ENCODE measurements at places on chromosomes 5 and 9.

DNA sequence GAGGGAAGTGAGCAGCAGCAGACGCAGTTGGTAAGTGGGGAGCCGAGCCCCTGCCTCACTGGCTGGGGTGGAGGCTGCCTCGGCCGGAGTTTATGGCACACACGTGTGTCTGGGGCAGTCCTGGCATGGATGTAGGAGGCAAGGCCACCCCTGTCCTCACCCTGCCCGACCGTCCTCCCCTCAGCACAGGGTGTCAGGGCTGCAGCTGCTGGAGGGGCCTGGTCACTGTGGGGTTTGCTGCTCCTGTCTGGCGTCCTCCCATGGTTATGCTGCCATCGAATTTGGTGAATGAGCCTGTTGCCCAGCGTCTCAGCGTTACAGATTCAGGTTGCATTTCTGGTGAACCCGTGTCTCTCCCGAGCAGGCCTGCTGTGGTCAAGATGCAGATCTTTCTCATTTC, 32.4 kb downstream of the CEP72 start:
- no peak for DNase-seq

GRCh38 chr9:98374385-98375051, 119.1 kb upstream of the TBC1D2 start:
- peak; percentile 30 for DNase-seq

DNA sequence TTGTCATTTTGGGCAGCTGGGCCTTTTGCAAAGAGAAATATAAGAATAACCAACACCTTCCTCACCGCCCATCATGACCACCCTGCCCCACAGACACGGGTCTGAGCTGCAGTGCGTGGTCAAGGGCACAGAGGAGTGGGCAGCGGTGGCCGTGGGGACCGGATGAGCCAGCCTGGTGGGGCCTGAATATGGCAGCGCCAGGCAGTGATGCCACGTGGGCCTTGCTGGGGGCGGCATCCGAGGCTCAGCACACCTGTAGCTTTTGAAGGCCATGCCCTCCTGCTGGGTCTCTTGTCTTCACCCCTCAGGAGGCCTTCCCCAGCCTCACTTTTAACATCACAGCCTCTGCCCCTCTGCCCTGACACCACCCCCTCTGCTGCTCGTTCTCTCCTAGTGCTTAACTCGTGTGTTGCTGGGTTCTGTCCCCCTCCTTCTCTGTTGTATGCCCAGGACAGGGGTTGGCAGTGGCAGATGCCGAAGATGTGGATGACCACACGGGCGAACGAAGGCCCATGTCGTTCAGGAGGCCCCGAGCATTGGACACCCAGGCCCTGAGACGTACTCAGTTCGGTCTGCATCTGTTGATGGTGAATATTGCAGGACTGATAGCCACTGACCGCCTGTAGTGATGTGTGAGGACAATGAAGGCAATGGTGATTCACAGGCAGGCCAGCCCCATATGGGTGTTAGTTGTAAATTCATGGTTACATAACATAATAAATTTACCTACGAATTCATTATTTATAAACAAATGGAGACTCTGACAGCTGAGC, 46.0 kb downstream of the AHRR start:
- no peak for DNase-seq

- peak; percentile 69 for DNase-seq
These were observed 28.4 kb upstream of the LRRC19 start for GRCh38 chr9:27033815-27034403.

DNA sequence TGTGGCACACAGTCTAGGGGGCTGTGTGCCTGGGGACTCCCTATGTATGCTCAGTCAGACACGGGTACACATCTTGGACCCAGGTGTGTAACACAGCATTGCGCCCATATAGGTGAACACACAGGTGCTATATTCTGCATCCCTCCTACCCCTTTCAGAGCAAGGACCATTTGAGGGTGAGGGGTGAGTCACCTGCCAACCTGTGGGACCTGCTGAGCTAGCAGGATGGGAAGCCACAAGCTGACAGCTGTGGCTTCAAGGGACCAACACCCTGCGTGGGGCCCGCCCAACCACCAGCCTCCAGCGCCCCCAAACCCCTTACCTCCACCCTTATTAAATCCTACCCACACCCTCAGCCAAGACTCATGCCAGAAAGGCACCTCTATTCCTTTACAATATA, 14.6 kb upstream of the AQP7 start:
- no peak for DNase-seq

DNA sequence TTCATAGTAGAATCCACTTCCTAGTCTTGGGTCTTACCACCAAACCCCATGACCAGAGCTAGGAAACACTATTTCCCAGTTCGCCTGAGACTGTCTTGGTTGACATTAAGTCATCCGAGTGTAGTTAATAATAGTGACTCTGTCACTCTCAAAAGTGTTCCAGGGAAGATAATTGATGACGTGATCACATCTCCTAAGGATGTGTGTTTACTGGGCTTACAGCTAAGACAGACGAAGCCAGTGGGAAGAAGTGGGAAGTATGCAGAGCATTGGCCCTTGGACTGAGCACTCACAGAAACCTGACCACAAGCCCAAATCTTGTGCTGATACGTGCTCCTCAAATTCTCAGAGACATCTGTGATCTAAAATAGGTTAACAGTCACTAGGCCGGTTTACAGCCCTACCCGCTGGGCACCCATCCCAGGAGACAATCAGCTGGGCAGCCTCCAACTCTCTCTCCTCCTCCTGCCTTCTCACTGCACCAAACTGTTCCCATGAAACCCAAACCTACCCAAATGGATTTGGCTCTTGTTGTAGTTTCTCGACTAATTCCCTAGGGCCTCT, 316.6 kb downstream of the TLE1 start:
- DNase-seq: no peak

DNA sequence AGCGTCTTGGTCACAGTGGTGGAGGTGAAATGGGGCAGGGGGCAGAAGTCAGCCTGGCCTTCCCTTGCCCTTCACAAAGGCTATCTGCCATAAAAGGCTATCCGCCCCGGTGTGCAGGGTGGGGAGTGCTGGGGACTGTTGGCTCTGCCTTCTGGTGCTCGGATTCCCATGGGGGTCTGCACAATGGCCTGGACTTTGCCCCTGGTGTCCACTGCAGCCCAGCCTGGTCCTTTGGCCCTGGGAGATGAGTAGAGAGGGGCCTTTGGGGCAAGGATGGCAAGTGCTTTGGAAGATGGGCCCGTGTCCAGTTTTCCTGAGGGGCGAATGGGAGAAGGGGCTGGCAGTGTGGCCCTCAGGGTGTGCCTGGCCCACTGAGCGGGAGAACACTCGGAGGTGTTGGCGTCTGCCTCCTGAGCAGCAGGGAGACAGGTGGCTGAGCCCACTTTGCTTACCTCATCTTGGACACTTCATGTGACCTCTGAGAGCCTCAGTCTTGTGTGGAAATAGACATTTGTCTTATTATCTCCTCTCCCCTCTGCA, 69.9 kb downstream of the HSPA4 start:
- no peak for DNase-seq

- no peak for DNase-seq
These were observed 46.0 kb downstream of the CDO1 start for GRCh38 chr5:115770466-115770865.

- no peak for DNase-seq
These were observed 87.1 kb downstream of the SETX start for GRCh38 chr9:132267660-132268059.

DNA sequence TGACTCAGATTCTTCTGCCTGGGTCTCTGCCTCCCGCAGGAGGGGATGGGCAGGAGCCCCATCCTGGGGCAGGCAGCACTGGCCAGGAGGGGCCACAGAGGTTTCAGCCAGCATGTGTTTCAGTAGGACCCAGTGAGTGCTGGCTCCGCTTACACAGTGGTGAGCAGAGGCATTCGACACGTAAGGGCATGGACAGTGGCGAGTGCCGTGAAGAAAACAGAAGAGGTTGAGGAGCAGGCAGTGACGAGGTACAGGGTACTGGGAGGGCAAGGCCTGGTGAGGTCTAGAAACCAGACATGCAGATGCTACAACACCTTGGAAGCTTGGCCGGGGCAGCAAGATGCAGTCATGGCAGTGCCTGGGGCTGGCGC, 41.5 kb downstream of the CACNA1B start:
- DNase-seq: no peak

DNA sequence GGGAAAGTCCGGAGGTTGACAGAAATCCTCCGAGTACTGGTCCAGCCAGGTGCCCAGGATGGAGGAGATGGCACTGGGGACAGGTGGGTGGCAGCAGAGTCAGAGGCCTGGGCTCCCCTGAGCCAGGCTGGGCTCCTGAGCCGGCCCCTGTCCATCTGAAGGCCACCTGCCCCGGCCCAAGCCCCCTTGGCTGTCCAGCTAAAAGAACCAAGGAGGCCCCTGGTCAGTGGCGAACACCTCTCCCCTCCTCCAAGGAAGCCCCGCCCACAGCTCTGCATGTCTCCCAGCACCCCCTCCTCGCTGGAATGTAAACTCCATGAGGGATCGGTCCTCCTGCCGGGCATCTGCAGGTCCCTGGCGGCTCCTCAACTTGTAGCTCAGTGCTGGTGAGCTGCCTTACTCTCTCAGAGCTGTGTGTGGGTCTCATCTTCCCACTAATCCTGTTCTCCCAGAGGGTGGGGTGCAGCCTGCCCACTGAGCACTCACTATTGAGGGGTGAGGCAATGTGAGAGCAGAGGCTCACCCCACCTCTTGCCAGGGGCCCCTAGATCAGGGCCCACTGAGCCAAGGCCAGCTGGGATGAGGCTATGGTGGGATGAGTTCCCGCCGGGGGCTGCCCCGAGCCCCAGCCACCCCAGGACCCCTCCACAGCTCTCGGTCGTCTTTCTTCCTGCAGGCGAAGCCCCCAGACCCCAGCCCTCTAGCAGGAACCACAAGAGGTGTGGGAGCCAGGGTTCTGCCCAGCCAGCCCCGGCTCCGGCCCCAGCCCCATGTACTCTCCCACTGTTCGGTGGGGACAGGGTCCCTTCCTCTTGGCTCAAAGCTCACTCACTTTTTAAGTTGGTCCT, 12.0 kb downstream of the RALGDS start:
- DNase-seq: no peak

DNA sequence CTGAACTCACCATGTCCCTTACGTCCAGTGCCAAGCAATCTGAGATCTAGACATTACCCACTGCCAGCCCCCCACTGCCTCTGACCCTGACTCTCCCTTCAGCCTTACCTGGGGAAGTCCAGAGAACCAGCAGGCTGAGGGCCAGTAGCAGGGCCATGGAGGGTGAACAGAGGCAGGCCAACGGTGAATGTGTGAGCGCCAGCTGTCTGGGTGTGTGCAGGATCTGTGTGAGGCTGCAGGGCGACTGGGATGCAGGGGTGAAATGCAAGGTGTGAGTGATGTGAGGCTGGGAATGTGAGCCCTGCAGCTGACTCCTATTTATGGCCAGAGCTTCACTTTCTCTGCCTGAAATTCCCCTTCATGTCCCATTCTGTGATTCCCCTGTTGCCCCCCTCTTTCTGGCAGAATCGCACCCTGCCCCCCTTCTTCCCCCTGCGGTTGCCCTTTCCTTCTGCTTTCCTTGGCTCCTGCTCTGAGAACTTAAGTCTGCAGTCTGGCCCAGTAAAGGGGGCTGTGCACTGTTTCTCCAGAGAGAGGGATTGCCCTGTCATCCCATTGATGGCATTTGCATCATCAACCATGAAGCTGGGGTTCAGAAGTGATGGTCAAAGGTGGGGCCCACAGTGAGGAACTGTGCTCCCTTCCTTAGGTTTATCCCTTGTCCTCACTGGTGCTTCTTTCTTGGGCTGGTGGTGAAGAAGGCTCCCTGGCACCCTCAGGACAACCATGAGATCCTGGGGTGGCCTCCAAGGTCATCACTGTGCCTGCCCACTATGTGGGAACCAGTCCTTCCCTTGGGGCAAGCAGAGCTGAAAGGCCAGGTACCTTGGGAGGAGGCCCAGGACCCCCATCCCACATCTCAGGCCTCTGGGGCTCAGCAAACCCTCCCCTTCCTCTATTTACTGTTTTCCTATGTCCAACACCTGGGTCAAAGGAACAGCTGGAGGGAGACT, at the start of gene CCL19:
CCL19 (minus strand) TSS at position 294 of the 953 bp plus-strand sequence; CDS start at position 157, 137 bp downstream.
- DNase-seq: no peak

DNA sequence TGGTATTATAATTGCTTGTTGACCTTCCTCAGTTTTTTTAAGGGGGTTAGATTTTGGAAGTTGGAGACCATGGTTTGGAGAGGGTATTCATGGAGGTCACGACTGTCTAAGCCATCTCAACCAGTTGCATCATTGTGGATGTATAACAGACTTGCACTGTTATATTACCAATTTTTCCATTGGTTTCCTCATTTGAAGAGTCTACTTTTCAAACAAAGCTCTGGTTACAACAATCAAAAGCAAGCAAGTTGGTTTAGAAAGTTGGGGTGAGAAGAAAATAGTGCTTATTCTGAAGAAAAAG, 103.3 kb downstream of the RPS23 start:
- no peak for DNase-seq

DNA sequence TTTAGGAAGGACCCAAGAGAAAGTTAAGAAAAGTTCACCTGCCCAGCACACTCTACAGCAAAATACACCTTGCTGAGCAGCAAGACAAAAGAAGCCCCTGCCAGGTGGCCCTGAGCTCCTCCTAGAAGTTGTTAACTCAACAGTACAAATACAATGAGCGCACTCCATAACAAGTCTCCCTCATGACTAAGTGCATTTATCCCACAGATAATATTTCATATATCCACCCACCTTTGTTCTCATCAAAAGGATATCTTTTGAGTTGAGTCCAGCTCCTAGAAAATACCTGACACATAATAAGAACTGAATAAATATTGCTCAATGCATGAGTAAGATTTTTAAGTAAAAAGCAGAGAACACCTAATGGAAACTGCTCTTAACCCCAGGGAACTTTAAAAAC, 73.3 kb downstream of the ABCA1 start:
- DNase-seq: no peak

- DNase-seq: no peak
These were observed 116.7 kb upstream of the RGMB start for GRCh38 chr5:98656796-98657195.

DNA sequence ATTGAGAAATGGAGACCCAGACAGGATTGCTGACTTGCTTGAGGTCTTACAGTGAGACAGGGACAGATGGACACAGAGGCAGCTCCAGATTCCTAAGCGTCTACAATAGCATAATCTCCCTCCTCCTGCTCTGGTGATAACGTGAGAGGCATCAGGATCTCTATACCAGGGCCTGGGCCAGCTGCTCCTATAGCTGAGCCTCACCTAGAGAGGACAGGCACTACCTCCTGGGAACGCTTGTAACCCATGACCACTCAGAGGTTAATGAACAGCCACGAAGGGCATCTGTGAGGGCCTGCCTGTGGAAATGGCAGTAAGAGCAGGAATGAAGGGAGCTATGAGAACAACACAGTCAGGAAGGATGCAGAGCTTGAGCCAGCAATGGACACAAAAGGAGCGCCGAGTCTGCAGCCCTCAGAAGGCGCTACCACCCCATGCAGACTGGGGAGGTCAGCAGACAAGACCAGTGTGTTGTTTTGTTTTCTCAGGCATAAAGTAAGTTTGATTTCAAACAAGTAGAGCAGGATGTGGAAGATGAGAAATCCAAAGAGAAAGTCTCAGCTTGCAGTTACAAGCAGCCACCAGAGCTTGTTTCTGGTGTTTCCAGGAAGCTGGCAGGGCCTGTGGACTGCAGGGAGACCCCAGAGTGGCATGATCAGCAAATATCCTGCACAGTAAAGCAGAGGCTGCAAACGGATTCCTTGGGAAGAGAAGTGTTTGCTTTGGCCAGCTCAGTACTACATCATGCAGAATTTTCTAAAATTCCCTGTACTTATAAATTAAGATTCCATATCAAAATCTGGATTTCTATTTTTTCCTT, 17.4 kb downstream of the ANKS6 start:
- no peak for DNase-seq

- no peak for DNase-seq
These were observed 60.9 kb upstream of the GNE start for GRCh38 chr9:36319183-36319582.

Measured in urothelium cell line (cell line).